Lower lobe of right lung (tissue), 2 donors: ENCODE measurements at places on chromosomes 11 and 22.

GRCh38 chr11:68780829-68781228 lies 29.5 kb upstream of the TESMIN start:
- DNase-seq = peak; percentile 77

GRCh38 chr11:119189393-119189792 lies 4.1 kb downstream of the NHERF4 start:
- DNase-seq = peak; percentile 10

DNA sequence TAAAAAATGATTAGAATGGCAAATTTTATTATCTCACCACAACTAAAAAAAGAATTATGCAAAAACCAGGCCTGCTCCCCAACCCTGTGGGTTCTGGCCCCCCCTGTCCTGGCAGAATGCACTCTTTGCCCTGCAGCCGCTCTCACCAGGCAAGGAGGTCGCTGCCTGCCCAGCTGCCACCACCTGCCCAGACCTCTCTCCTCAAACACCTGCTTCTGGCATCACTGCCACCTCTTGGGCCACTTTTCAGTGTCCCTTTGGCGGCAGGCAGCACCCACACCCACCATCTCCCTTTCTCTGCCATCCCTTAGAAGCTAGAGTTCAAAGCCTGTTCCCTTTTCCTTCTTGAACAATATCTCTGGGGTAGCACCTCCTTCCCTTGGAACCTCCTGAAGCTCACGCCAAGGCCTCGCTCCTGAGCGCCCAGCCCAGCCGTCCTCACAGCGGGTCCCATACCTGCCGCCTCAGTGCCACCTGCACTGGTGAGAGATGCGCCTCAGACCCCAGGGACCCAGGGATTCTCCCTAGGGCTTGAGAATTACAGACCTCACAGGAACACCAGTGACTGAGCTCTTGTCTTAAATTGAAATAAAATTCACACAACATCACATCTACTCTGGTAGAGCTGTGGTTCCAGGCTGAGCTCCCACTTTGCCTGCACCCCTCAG lies 44.6 kb downstream of the SGSM3 start:
- peak; percentile 32 for DNase-seq

DNA sequence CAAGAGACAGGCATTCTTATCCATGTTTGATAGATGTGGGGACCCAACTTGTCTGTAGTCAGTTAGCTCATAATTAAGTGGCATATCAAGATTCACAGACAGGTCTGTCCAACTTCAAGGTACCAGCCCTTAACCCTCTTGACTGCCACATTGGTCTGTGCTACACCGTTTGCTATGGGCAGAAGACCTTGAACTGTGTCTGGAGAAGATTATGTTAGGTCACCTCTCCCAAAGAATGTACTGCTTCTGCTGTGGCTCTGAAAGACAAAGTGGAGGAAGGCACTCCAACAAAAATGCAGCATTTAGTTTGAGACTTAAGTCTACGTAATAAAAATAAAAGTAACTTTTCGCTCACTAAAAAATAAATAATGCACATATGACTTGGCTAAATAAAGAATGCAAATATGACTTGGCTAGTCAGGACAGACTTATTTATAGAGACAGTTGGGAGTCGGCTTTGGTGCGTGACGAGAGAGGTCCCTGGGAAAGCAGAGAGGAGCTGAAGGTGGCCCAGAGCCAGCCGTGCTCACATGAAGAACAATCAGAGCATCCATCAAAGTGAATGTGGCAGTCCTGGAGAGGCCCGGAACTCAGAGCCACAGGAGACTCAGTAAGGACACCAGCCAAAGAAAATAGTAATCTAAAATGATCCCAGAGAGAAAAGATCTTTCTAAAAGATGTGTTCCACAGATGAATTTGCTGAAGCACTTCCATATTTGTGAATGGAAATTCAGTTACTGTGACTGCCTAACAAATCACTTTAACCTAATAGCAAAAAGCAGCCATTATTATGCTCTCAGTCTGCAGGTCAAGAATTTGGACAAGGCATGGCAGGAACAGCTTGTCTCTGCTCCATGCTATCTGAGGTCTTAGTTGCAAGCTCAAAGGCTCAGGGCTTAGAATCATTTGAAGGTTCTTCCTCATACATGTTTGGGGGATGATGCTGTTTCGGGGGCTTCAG lies 35.0 kb downstream of the CWC15 start:
- peak; percentile 57 for DNase-seq

GRCh38 chr22:30187529-30188407 lies 58.8 kb downstream of the LIF start:
- DNase-seq = no peak

- no peak for DNase-seq
Observed at GRCh38 chr11:115126092-115126491, 378.1 kb downstream of the CADM1 start.

GRCh38 chr11:32297611-32298011 lies 137.7 kb downstream of the WT1 start:
- DNase-seq = no peak

GRCh38 chr22:24961217-24961844 lies 8.8 kb downstream of the KIAA1671 start:
- DNase-seq = no peak

DNA sequence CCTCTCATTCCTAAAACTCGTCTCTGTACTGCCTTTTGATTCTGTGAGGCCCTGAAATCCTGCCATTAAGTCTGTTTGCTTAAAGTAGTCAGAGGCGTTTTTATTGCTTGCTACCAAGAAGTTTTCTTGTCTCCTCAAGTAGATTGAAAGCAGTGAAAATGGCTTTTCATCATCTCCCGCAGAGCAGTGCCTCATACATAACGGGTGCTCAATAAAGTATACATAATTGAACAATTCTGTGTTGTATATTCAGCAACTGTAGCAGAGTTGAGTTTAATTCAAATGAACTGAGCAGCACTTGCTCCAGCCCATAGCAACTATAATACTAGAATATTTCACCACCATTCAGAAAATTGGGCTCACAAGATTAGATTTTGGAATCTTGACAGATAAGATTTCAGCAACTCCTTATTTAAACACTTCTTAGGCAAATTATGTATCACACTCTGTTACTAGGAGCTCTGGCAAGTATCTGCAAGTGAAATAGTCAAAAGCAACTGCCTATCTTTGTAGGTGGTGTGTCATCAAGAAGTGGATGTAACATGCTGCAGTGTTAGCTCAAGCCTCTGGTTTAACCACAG lies 20.0 kb downstream of the FIBIN start:
- no peak for DNase-seq

- no peak for DNase-seq
Observed at GRCh38 chr11:116984589-116984988, 113.6 kb downstream of the SIK3 start.

GRCh38 chr11:123573286-123573685 lies 81.1 kb downstream of the SCN3B start:
- no peak for DNase-seq

GRCh38 chr11:121965330-121965729 lies 150.7 kb downstream of the BLID start:
- DNase-seq = no peak

DNA sequence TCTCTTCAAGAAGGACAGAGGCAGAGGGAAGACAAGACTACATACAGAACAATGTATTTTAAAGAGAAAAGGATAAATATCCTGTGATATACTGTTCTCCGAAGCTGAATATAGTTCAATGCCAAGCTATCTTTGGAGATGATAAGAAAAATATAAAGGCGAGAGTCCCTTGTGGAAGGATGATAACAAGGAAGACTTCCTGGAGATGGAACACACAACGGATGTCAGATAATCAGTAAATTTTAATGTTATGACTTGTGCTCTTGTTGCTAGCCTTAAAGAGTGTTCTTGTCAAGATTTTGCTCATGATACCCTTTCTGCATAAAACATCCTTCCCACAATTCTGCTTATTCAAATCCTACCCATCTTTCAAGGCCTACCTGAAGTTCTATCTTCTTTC lies 6.8 kb upstream of the CTR9 start:
- no peak for DNase-seq

GRCh38 chr11:75028321-75028720 lies 39.6 kb downstream of the NEU3 start:
- DNase-seq = no peak

DNA sequence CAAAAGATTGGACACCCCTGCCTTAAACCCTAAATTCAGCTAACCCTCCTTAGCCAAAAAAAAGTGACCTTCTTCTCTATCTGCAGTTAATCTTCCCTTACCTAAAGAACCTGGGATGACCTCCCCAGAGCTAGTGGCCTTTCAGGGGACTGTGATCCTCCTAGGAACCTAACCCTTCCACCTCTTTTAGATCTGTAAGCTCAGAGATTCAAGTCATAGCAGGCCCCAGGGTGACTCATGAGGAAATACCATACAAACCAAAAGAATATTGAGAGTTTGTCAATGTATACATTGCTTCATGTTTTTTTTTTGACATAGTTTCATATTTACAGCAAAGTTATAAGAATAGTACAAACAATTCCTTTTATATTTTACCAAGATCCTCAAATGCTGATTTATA lies 38.3 kb upstream of the CXCR5 start:
- DNase-seq = no peak

DNA sequence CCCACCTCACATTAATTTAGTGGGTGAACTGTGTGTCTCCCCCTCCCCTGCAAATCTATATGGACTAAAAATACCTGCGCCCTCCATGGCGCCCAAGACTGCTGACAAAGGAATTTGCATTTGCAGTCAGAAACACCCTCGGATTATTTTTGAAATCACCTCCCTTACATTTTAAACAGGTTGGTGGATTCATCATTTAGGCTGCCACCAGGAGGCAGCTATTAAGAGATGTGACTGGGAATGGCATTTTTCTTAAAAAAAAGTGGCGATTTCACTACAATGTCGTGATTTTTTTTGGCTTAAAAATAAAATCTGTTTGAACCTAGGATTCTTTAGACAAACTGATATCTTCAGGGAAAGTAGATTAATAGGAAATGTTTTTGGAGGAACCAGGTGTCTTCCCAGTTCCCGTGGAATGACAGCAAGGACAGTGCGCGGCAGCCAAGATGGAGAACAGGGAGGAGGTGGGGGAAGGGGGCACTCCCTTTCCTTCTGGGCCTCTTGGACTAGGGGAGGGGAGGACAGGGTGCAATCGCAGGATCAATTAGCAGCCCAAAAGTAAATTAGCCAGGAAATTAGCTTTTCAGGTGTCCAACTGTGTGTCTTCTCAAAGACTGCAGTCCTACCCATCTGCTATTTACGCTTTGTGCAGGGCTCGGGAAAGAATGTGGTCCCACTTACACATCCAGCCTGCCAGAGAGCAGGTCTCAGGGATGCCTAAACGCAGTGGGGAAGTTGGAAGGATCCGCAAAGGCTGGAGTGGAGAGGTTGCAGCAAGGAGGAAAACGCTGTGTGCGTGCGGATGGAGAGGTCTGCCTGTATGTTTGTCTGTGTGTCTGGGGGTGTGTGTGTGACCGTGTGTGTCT lies 496.4 kb downstream of the NTM start:
- no peak for DNase-seq

DNA sequence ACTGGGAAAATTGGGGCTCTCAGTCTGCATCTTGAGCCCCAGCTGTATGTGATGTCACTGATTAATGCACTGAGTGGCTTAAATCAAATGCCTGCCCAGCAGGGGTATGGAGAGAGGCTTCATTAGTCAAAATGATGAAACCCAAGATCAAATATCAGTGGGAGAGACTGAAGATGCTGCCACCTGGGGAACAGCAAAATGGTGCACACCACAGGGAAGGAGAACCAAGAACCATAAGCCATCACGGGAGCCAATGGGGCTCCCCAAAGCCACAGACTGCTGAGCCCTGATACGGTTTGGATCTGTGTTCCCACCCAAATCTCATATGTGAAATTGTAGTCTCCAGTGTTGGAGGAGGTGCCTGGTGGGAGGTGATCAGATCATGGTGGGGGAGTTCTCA lies 85.6 kb downstream of the CTTN start:
- no peak for DNase-seq

DNA sequence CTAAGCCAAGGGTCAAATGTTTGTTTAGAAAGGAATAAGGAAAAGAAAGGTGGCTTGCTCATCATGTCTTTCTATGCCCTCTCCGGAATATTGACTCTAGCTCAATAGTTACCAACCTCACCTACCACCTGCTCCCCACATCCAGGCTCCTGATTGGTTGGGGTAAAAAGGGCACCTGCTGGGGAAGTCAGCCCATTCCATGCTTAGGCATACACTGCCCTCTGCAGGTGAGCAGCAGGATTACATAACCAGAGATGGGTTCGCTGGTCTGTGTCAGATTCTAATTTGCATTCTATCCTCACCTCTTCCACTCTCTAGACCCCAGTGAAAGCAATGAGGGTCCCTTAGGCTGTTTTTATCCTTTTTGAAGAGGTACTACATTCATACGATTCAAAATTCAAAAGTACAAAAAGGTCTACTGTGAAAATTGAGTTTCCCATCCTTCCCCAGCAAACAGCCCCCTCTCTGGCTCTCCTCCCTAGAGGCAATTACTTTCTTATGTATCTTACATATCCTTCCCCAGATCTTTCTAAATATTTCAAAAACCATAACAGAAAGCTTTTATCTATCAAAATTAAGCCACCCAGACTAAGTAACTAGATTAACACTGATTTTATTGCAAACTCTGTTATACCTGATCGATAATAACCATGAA lies 98.0 kb upstream of the ASPHD2 start:
- no peak for DNase-seq

- DNase-seq = peak; percentile 20
Observed at GRCh38 chr11:7353100-7353499, 101.4 kb downstream of the SYT9 start.

DNA sequence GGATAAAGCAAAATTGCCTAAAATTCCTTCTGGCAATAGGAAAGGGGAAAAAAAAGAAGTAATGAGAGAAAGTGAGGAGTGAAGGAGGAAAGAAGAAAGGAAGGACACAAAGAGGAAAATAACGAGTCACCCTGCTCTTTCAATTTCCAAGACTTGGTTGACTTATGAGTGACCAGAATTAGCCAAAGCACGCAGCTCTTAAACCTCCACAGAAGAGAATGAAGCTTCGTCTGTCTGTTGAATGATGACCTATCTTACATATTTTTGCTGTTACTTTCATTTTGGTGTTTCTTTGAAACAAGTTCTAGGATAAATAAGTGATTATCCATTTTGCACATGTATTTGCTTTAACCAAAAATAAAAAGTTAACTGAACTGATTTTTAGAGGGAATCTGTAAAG lies 728 bp downstream of the MMP27 start:
- no peak for DNase-seq

- DNase-seq = no peak
Observed at GRCh38 chr11:86803136-86804045, 3.0 kb downstream of the PRSS23 start.

GRCh38 chr22:19707347-19708290 lies 6.7 kb upstream of the SEPTIN5 start:
- DNase-seq = peak; percentile 37
